Epithelial cell of proximal tubule (primary cell): ENCODE measurements at places on chromosomes 7 and 10.

DNA sequence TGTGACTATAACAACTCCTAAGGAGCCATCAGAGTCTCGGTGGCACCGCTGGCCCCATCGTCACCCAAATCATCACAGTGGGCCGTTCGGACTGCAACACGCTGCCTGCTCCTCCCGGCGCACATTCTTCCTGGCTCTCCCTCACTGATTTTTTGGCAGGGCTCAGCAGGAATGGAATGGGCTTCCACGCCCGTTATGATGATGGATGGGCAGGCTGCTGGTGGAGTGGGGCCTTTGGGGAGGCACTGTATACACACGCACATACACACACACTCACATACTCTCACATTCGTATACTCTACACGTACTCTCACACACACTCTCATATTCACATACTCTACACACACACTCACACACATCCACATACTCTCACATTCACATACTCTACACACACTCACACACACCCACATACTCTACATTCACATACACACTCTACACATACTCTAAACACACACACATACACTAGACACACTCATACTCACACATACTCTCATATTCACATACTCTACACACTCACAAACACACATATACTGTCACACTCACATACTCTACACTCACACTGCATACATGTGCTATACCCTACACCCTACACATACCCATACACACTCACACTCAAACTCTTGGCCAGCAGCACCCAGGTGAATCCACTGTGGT is 99.8 kb downstream of the KCNMA1 start:
- DNase-seq = no peak

DNA sequence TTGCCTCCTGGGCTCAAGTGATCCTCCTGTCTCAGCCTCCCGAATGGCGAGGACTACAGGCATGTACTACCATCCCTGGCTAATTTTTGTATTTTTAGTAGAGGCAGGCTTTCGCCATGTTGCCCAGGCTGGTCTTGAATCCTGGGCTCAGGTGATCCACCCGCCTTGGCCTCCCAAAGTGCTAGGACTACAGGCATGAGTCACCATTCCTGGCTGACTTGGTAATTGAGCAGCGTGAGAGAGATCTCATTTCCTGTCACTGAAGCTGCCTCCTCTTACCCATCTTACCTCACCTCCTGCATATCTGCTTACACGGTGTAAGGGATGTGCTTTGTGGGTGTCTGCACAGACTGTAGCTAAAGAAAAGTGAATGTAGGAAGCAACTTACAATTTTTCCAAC is 9.7 kb downstream of the IFIT3 start:
- DNase-seq = peak; percentile 91

GRCh38 chr7:100189061-100189460 is 11.3 kb downstream of the STAG3 start:
- no peak for DNase-seq

- no peak for DNase-seq
Measured at GRCh38 chr7:17674943-17675608, 265.2 kb downstream of the SNX13 start.

- peak; percentile 100 for DNase-seq
Measured at GRCh38 chr10:5071411-5072198, 22.6 kb upstream of the AKR1C3 start.

DNA sequence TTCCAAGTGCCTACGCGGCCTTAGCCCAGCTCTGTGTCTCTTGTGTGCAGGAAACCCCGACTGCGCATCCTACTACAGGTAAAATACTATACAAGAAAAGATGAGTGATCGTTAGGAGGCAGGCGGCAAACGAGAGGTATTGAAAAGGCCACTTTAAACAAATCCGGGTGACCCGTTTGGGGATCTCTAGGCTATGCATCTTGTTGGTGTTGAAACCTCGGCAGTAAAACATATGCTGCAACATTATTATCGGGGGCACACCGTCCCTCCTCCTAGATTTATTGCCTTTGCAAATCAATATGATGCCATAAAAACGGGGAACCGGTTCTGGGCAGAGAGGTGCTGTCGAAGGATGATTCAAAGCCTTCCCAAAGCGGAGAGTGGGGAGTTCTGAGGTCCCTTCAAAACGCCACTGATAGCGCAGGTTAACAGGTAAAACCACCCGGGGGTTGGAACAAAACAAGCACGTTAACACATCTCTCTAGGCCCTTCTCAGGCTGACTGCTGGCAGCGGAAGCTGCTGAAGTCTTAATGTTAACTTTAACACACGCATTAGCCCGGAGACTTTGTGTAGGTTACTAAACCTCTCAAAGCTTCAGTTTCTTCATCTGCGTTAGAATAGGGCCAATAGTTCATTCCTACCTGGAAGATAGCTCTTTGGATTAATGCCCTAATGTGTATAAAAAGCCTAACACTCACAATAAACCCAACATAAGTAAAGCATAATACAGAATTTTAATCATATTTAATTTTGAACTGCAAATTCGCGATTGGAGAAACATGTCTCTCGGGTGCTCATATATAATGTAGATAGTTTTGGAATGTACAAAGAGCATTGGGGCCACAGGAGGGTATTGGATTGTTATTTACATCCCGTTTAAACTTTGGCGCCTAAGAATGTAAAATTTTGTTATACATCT is 2.6 kb upstream of the TBX20 start:
- no peak for DNase-seq

DNA sequence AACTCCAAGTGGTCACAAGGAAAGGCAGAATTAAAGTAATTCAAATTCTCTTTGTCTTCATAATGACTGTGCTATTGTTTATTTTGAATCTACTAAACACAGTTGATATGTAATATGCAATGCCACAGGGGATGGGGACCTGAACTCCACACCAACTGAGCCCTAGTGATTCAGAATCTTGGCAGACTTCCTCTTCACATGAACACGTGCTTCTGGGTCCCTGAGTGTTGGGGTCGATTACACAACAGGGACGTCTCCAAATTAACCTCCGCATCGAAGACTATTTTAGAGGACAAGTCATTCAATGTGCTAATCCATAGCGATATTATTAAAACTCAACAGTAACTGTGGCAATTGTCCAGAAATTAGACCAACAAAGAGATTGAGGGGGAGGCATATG is 95.3 kb upstream of the CARD11 start:
- DNase-seq = no peak

DNA sequence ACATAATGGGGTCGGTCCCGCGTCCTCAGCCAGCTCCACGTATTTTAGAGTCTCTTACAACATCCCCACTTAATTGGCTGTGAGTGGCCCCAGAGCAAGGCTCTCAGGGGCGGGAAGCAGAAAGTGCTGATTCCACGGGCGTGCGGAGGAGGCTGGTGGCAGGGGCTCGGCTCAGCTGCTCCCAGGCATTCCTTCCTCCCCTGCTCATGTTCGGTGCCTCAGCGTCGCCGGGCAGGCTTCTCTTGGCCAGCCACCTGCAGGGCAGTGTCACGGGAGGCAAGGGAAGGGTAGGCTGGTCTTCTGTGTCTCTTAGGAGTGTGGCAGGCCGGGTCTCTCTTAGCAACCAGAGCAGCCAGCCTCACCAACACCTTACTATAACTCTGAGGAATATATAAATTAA is 33.8 kb downstream of the IL15RA start:
- DNase-seq = no peak

DNA sequence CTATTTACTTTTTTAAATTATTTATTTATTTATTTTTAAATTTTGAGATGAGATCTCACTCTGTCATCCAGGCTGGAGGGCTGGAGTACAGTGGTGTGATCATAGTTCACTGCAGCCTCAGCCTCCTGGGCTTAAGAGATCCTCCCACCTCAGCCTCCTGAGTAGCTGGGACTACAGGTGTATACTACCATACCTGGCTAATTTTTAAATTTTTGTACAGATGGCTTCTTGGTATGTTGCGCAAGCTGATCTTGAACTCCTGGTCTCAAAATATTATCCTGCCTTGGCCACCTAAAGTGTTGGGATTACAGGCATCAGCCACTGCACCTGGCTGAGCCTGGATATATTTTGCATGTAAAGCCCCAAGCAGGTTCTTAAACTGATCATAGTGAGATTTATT is 7.6 kb downstream of the CHST12 start:
- no peak for DNase-seq

DNA sequence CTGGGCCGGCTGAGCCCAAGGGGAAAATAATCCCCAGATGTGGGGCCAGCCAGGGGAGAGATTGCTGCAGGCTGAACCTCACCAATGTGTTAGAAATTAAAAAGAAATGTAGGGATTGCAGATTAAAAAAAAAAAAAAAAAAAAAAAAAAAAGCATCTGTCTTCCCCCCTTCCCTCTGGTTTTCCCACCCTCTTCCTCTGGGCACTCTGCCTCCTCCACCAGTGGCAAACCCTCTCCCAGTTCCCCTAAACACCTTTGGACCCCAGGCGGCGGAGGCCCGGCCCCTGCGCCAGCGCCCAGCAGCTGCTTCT is 7.1 kb downstream of the MNX1 start:
- DNase-seq = no peak

DNA sequence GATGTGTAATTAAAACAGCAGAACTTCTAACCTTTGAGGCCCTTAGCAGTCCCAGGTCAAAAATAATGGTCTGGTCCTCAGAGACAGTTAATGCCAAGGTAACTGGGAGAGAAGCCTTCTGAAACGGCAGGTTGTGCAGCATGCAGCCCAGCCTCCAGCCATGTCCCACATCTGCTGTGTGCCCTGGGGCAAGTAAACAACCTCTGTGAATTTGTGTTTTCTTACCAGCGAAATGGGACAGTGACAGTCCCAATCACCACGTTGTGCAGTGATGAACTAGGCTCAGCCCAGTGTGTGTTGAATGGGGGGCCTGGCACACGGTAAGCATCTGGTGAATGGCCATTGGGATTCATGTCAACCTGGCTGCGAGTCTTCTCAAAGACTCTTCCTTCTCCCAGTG is 61.2 kb downstream of the EMX2 start:
- no peak for DNase-seq

GRCh38 chr10:68192113-68192512 is 39.8 kb downstream of the ATOH7 start:
- DNase-seq = no peak

- DNase-seq = no peak
Measured at GRCh38 chr7:116569737-116570136, 44.9 kb downstream of the CAV1 start.

DNA sequence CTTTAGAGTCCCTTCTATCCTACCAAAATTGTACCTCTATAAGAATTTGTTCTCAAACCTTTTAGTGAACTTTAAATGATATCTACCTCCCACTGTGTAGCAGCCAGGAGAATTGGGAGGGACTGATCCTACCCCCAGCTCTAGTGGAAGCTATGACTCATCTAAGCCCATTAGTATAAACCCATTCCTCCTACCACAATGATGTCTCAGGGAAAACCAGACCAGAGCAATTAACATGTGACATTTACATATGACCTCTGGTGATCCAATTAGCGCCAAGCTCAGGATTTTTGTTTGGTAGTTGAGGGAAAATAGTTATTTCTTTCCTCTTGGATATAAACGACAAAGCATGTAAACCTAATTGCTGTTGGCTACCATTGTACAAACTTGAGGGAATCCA is 33.1 kb upstream of the R3HCC1L start:
- no peak for DNase-seq

- DNase-seq = no peak
Measured at GRCh38 chr7:42876182-42877068, 35.4 kb downstream of the C7orf25 start.
